Activated T-cell treated with anti-CD3 and anti-CD28 coated beads for 24 hours (primary cell): ENCODE measurements at places on chromosomes 13 and 19.
A peak's percentile ranks its signal among the peaks of the same experiment; 100 is the strongest.

DNA sequence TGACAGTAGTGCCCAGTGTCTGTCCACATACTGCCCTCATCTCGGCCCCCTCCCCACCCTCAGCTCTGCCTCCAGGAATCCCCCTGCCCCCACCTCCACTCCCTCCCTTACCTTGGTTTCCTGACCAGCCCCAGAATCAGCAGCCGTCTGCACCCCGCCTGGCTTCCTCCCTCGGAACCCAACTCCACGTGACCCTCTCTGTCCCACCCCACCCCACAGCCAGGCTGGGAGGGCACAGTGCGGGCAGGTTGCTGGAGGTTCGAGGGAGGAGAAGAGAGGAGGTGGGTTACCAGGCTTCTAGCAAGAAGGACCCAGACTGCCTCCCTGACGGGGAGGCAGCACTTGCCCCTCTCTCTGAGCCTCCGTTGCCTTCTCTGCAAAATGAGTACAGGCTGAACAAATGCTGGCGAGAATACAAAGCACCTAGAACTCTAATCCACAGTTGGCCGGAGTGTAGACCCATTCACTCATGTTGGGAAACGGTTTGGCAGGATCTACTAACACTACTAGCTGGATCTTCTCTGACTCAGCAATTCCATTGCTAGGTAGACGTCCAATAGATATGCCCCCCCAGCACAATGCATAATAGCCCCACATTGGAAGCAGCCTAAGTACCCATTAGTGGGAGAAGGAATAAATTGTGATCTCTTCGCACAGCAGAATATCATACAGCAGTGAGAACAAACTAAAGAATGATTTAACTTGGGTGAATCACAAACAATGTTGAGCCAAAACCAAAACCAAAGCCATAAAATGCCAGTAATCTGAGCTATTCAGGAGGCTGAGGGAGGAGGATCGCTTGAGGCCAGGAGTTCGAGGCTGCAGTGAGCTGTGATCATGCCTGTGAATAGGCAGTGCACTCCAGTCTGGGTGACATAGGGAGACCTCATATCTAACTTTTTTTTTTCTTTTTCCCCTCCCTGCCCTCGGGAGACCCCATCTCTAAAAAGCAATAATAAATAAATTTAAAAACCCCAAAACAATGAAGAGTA is at the start of gene RASAL3:
TSS of gene RASAL3 (minus strand) at position 151 of the 992 bp plus-strand sequence. CDS start 186 bp downstream, outside the sequence.
- peak; percentile 57 for DNase-seq

- DNase-seq, result no peak
Measured at GRCh38 chr19:33464010-33464732, 57.4 kb downstream of the PEPD start.

DNA sequence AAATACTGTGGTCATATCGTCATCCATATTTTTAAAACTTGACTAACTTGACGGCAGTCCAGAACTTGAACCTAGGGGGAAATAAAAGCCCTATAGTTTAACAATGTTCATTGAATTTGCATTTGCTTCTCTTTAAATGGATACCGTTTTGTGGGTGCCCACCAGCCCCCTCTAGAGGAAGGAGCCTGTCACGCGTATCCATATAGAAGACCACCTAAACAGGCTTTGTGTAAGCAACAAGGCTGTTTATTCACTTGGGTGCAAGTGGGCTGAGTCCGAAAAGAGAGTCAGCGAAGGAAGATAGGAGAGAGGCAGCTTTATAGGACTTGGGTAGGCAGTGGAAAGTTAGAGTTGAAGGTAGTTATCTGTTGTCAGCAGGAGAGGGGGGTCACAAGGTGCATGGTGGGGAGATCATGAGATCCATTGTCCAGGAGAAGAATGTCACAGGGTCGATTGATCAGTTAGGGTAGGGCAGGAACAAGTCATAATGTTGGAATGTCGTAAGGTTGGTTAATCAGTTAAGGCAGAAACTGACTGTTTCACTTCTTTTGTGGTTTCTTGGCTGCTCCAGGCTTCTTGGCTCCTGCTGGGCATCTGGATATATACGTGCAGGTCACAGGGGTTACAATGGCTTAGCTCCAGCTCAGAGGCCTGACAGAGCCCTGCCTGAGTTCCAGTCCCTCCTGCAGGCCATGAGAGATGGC is 42.5 kb upstream of the ANKRD10 start:
- no peak for DNase-seq

DNA sequence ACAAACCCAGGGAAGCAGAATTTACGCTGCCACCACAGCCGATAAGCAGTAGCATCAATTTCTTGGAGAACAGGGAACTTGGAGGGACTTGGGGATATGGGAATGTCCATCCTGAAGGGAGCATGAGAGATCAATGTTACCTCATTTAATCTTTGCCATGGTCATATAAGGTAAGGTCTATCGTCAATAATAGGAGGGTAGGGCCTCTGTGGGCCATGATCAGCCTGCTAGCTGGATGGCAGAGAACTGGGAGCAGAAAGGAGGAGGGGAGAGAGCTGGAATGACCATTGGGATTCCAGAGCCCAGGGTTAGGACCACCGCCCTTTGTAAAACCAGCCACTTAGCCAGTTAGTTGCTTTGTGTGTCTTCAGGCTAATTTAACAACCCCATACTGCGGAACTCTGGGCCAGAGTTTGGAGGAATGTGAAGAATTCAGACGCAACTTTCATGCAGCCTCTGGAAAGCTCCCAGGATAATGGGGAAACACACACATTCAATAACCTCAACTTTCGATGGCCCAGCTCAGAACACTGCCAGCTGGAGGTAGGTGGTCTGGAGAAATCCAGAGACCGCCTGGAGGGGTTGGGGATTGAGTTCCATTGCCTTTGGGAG is 40.3 kb downstream of the ZNF557 start:
- DNase-seq, result no peak

GRCh38 chr19:45632468-45633196 is 6.6 kb downstream of the EML2 start:
- DNase-seq, result peak; percentile 39

GRCh38 chr13:77353995-77354394 is 27.1 kb upstream of the MYCBP2 start:
- no peak for DNase-seq

DNA sequence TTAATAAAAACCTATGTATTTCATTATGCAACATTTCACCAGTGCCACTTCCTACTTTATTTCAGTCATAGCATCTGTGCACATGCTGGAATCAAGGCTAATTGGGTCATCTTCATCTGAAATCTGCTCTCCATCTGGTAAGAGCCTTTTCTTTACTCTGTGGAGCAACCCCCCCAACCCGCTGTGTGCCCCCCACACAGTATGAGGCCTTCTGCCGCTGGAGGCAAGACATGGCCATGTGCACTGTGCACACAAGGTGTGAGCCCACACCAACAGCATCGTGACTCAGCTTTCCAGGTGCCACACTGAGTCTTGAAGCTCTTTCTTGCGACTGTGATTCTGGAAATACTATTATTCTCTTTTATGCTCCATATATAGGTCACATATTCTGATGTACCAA is 471.0 kb downstream of the TBC1D4 start:
- no peak for DNase-seq

- no peak for DNase-seq
Measured at GRCh38 chr13:109651854-109652253, 134.5 kb downstream of the IRS2 start.

DNA sequence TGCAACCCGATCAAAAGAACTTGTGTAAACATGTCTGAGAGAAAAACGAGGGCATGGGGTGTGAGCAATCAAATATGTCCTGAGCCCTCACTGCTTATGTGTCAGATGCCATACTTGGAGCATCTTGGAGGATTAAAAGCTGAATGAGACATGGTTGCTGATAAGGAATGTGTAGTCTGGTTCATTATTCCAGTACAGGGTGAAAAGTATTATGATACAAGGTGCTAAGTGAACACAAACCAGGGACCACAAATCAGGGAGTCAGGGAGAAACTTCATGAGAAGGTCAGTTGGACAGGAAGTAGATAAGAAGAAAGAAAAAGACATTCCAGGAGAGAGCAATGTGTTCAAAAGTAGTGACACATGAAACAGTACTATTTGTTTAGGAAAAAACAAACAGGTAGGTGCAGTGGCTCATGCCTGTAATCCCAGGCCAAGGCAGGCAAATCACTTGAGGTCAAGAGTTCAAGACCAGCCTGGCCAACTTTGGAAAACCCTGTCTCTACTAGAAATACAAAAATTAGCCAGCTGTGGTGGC is 2.0 kb upstream of the RCBTB1 start:
- DNase-seq, result no peak

DNA sequence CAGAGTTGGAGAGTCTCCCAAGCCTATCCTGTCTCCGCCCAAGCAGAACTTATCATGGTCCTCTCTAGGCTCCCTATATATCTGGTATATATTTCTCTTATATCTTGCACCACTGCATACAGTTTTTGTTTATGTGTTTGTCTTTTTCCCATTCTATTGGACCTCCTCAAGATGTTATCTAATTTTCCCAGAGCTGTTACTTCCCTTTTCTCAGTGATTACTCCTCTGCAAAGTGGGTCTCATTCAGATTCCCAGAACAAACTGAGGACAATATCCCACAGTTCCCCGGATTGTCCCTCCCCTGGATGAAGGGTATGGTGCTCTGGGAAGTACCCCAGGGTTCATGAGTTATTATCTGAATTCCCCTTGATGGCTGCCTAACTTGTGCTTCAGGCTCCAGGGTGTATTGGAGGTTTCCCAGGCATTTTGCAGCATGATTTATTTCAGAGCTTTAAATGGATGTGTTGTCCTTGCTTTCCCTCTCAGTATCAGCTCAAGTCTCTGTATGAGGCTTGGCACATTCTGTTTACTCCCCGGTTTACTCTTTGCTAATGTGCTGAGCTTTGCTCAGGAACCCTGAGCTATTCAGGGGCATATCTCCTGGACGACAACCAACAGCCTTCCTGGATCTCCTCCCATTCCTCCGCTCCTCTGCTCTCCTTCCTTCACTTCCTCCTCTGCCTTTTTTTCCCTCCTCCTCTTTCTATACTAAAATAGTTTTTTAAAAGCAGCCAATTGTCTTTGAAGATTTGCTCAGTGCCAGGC is 329.3 kb downstream of the SPRY2 start:
- DNase-seq, result no peak

GRCh38 chr19:10653482-10653731 is 739 bp upstream of the ILF3 start:
- no peak for DNase-seq

- no peak for DNase-seq
Measured at GRCh38 chr13:53254500-53254899, 225.9 kb downstream of the OLFM4 start.

GRCh38 chr13:73508841-73509240 is 450.0 kb downstream of the KLF5 start:
- no peak for DNase-seq

DNA sequence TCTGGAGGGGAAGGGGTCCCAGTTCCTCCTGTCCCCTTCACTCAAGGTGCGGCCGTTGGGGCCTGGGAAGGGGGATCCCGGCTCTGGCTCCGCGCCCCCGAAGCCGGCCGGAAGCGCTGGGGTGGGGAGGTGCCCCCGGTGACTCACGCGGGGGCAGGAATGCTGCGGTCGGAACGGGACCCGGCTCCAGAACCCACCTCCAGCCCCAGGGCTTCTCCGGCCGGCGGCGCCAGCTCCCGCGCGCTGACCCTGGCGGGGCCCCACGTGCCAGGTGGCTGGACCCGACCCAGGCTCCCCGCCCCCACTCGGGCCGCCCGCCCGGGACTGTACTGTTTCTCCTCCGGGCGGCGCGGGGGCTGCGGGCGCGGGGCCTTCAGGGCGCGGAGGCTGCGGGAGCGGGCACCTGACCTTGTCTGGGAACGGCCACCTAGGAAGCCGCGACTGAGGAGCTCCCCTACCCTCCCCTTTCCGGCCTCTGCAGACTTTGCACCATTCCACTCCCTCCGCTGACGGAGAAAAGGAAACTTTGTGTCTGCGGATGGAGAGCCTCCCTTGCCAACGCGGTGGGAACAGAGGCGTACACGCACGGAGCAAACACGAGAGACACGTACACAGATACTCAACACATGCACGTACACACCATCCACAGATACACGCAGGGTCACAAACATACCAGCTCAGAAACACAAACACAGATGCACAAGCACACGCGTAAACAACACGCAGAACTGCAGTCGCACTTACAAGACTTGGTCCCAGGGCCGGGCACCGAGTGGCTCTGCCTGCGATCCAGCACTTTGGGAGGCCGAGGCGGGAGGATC is 7.2 kb downstream of the AXL start:
- peak; percentile 16 for DNase-seq

- no peak for DNase-seq
Measured at GRCh38 chr19:38734426-38735256, 9.6 kb downstream of the CAPN12 start.

- no peak for DNase-seq
Measured at GRCh38 chr13:99066219-99066618, 88.4 kb upstream of the DOCK9 start.

DNA sequence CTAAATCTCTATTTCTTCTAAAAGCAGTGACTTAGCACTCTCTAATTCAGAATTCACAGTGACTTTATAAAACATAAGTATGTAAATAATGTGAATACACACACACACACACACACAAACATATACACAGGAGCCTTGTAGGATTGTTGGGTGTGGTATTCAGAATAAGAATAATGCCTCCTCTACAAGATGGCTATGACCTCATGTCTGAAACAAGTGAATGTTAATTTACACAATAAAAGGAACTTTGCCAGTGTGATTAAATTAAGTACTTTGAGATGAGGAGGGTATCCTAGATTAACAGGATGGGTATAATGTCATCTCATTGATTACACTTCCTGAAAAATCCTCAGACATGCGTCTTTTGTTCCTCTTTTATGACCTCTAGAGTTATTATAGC is 234.6 kb downstream of the SLITRK6 start:
- no peak for DNase-seq

DNA sequence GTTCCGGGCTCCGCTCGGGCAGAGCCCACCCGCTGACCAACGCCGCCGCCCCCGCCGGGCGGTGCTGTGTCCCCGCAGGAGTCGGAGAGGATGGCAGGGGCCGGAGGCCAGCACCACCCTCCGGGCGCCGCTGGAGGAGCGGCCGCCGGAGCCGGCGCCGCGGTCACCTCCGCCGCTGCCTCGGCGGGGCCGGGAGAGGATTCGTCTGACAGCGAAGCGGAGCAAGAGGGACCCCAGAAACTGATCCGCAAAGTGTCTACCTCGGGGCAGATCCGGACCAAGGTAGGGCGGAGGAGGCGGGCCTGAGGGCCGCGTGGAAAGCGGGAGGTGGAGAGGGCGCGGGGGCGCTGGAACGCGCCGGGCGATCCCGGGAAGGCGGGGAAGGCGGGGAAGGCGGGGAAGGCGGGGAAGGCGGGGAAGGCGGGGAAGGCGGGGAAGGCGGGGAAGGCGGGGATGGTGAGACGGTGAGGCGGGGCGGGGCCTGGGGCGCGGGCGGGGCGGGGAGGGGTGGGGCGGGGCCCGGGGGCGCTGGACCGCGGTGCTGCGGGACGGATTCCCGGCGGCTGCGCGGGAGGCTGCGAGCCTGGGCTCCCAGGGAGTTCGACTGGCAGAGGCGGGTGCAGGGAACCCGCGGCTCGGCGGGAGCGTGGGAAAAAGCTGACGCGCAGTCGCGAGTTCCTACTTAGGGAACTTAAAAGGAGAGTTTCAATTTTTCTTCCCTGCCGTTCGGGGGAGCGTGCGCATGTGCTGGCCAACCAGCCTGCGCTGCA is 421 bp downstream of the DGKH start:
- DNase-seq, result peak; percentile 56
